ENCODE measurements at places on chromosomes 16 and 17. TPM values are rescaled to one million over a fixed set of nuclear protein-coding genes. Genes with fewer than 3 reads are reported as not detected.

Gene WNT9B
- total RNA-seq = 4.1 TPM

Gene CORO6
- total RNA-seq = 1.3 TPM

DNA sequence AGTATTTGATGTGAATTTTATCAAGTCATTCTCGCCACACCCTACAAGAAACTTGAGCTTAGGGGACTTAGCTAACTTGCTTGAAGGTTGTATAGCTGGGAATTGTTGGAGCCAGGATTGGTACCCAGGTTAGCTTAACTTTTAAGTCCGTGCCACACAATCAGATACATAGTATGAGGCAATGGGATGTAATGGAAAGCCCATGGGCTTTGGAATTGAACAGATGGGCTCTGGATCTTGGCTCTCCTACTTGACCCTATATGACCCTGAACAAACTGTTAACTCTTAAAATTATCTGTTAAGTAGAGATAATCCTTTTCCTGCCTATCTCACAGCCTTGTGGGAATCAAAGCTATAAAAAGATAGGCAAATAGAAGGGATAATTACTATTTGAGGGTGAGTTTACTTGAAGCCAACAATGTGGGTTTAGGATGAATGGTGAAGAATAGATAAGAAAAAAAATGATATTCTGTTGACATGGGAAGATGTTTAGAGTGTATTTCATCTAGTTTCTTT is 51.9 kb upstream of the CACNG3 start:
- no peak for DNase-seq

Gene NSF
- 73.8 TPM for total RNA-seq

GRCh38 chr17:50447870-50448595 is 20.6 kb downstream of the CHAD start:
- no peak for DNase-seq

Gene RAB40B
- total RNA-seq = 9.8 TPM

Gene ITGA2B
- total RNA-seq = 4.7 TPM

Gene SLC52A1
- total RNA-seq = not detected

DNA sequence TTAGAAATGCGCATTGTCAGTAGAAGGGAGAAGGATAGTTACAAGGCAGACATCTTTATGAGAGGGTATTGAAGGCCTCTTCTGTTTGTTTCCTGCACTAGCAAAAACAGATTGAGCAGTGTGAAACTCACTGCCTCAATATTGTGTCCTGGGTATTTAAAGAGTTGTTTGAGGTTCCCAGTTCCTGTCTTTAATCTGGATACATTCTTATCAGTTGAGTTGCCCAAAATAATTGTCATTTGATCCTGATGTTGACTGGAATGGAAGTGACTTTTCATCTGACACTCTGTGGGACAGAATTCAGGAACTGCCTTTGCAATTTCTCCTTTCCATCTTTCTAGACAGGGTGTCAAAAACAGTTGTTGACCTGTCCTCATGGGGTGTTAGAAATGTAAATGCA is 1.7 kb downstream of the ATP6V0A1 start:
- no peak for DNase-seq

GRCh38 chr16:1688807-1689560 is 10.9 kb downstream of the JPT2 start:
- no peak for DNase-seq

Gene KRT32
- total RNA-seq = not detected

DNA sequence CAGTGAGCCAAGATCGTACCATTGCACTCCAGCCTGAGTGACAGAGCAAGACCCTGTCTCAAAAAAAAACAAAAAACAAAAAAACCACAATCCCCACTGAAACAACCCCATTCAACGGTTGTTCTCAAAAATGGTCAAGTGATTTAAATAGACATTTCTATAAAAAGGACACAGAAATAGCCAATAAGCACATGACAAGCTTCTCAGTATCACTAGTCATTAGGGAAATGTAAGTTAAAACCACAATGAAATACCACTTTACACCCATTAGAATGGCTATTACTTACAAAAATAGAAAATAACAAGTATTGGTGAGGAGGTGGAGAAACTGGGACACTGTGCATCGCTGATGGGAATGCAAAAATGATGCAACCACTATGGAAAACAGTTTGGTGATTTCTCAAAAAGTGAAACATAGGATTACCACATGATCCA is 26.6 kb upstream of the MYLK3 start:
- DNase-seq = no peak

GRCh38 chr17:5815396-5815795 is 231.1 kb upstream of the NLRP1 start:
- no peak for DNase-seq

Measured in cerebellum (tissue), 4 donors.